ENCODE measurements at places on chromosomes 12 and 14. TPM values are rescaled to one million over a fixed set of nuclear protein-coding genes. Genes with fewer than 3 reads are reported as not detected.

The RAN gene
- total RNA-seq = 220 TPM

The GPR68 gene
- total RNA-seq = 3.0 TPM

The FSCB gene
- total RNA-seq = 3.5 TPM

The KRT6B gene
- 0.40 TPM for total RNA-seq

The SSTR1 gene
- total RNA-seq = 0.80 TPM

The LRIG3 gene
- 31.7 TPM for total RNA-seq

The CD9 gene
- total RNA-seq = 198 TPM

The ALDH1L2 gene
- total RNA-seq = 2.6 TPM

The KRT75 gene
- total RNA-seq = not detected

The MTRFR gene
- 18.3 TPM for total RNA-seq

The SOAT2 gene
- total RNA-seq = 0.14 TPM

The TAS2R8 gene
- not detected for total RNA-seq

The ZNF385A gene
- 42.4 TPM for total RNA-seq

The RNU4-1 gene
- under 0.01 TPM for total RNA-seq

The SMIM41 gene
- total RNA-seq = 30.2 TPM

The CIT gene
- total RNA-seq = 2.6 TPM

The CIROP gene
- total RNA-seq = not detected

The GPRC5D gene
- not detected for total RNA-seq

The DCAF4 gene
- 8.9 TPM for total RNA-seq

The FOXN4 gene
- total RNA-seq = 0.27 TPM

The PAPLN gene
- total RNA-seq = 10.7 TPM

The MAP3K9 gene
- total RNA-seq = 9.5 TPM

The CLEC4A gene
- not detected for total RNA-seq

The TOMM20L gene
- not detected for total RNA-seq

The MMP19 gene
- 2.6 TPM for total RNA-seq

The CLEC7A gene
- total RNA-seq = 4.6 TPM

The KLHDC1 gene
- 7.7 TPM for total RNA-seq

The SLC6A13 gene
- total RNA-seq = not detected

The TMEM132D gene
- 1.3 TPM for total RNA-seq

The FLVCR2 gene
- 22.2 TPM for total RNA-seq

The IL23A gene
- total RNA-seq = not detected

The MUCL1 gene
- not detected for total RNA-seq

The RHOJ gene
- total RNA-seq = 2.5 TPM

The MGP gene
- total RNA-seq = 388 TPM

The DHRS4 gene
- total RNA-seq = 40.6 TPM

The LGR5 gene
- 0.91 TPM for total RNA-seq

The APOLD1 gene
- total RNA-seq = 10.7 TPM

The LRRIQ1 gene
- 12.8 TPM for total RNA-seq

The RTL1 gene
- total RNA-seq = not detected

The HCAR1 gene
- 0.73 TPM for total RNA-seq

The MORN3 gene
- 1.5 TPM for total RNA-seq

The ANG gene
- 58.6 TPM for total RNA-seq

The CFAP73 gene
- total RNA-seq = not detected

The PLA2G1B gene
- total RNA-seq = not detected

The IRF2BPL gene
- total RNA-seq = 113 TPM

The GRIP1 gene
- total RNA-seq = 19.5 TPM

The PYGL gene
- 15.4 TPM for total RNA-seq

The BDKRB2 gene
- total RNA-seq = 0.97 TPM

The ALX1 gene
- not detected for total RNA-seq

The FAM222A gene
- 52.3 TPM for total RNA-seq

The PRICKLE1 gene
- 7.5 TPM for total RNA-seq

The CLEC9A gene
- total RNA-seq = not detected

The MFAP5 gene
- 13.4 TPM for total RNA-seq

The SIX6 gene
- 0.05 TPM for total RNA-seq

The ESPL1 gene
- total RNA-seq = 6.1 TPM

The PRPH gene
- total RNA-seq = 11.4 TPM

The MMP17 gene
- total RNA-seq = 1.1 TPM

The RERG gene
- total RNA-seq = 12.7 TPM

Data from prostate gland (tissue), 2 donors.